Right ventricle myocardium superior (tissue), 1 donor: ENCODE measurements at places on chromosomes 5 and 9. TPM values are rescaled to one million over a fixed set of nuclear protein-coding genes. Genes with fewer than 3 reads are reported as not detected.

DNA sequence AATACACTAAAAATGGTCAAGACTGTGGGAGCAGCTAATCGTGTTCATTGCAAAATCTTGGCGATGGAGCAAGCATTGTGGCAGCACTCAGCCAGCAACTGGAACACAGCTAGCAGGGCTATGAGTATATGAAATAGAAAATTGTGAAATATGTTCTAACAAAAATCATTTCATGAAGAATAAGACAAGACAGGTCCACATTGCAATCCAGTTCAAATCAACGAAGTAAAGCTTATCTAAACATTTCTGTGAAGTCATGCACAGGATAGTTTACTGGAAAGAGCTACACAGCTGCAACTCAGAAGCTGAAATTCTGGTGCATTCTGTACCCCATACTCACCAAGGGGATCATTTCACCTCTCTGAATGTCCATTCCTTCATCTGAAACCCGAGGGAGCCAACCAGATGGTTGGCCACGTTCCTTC lies 5.3 kb upstream of the NFIL3 start:
- no peak for DNase-seq

DNA sequence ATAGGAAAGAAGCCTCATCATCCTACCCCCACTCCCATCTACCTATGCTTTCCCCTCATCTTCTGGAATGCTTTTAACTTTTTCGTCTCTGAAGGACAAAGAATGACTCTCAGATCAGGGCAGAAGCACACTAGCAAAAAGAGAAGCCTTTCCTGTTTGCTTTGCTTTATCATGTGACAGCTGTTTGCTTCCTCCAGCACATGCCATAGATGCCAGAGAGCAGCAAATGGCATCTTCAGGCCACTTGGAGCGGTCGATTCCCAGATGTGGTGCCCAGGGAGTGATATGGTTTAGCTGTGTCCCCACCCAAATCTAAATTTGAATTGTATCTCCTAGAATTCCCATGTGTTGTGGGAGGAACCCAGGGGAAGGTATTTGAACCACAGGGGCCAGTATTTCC lies 294.8 kb downstream of the GADD45G start:
- no peak for DNase-seq

GRCh38 chr5:5043346-5043745 lies 96.8 kb upstream of the ADAMTS16 start:
- no peak for DNase-seq

GRCh38 chr5:22734907-22735306 lies 118.2 kb downstream of the CDH12 start:
- no peak for DNase-seq

DNA sequence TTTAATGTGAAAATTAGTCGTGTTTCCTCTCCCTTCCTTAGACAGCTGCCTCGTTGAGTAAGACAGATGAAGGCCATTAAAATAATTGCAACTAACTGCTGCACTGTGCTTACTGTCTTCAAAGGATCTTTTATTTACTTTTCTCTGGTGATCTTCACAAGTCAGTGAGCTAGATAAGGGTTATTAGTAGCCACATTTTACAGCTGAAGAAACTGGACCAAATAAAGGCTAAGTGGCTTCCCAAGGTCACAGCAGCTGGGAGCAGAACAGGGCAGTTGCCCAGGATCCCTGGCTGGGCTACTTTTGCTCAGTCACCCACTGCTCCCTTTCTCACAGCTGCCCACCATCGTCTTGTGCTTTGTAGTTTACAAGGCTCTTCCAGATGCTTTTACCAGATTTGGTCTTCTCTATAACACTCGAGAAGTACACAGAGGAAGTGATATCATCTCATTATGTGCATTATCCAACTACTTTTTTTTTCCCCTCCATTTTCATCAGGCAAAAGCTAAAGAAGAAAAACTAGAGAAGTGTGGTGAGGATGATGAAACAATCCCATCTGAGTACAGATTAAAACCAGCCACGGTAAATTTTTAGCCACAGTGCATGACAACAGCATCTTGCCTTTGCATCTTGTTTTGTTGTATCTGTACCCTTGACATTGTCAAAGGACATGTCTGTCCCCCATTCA lies 61.8 kb downstream of the ERAP1 start:
- DNase-seq: no peak

GRCh38 chr5:139561655-139562451 lies 714 bp downstream of the UBE2D2 start:
- DNase-seq: peak; percentile 67

DNA sequence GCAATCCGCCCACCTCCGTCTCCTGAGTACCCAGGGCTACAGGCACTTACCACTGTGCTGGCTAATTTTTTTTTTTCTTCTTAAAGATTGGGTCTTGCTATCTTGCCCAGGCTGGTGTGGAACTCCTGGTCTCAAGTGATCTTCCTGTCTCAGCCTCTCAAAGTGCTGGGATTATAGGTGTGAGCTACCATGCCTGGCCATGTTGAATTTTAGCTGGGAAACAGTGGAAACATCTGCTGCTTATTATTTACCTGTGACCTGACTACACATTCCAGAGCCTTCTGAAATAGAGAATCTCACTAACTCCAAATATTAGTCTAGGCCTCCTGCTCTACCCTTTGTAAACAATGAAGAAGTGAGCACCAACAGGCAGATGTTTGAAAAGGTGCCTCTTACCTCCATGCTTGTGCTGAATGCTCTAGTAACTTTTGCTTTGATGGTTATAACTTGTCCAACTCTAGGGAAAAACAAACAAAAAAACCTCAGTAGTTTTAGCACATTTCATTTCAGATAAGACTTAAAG lies 22.5 kb downstream of the ACOT12 start:
- DNase-seq: no peak

DNA sequence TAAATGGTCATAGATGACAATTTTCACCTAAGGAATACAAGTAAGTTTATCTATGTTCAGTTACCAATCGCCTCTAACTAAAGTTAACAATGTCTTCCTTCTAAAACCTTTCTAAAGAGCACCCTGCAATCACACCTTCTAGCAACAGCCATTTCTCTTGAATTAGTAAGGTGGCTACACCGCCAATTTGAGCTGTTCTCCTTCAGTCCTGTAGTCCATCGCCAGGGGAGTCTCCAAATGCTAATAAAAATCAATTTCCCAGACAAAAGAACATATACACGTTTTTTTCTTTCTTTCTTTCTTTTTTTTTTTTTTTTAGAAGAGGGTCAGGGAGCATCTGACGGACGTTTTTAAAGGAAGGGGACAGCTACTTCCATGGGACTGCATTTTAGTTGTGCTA lies 729 bp upstream of the RORB start:
- no peak for DNase-seq

DNA sequence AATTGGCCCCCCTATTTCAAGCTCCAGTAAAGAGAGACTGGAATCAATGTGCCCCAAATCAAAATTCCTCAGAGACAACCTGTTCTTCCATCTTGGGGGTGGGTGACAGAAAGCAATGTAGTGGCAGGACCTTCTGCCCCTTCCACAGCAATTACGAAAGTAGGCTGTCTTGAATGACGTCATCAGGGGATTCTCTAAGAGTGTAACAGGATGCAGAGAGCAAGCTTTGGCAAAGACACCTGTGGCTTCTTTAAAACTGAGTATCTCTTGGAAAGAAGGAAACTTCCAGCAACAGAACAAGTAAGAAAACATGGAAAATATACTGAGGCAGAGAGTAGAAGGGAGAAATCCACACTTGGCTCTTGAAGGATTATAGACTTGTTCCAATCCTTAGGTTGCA lies 247.6 kb upstream of the PDE4D start:
- no peak for DNase-seq

SLC46A2 gene
- not detected for total RNA-seq

- DNase-seq: peak; percentile 42
These were observed at the start of gene CDH6 for GRCh38 chr5:31193591-31194467. Gene CDH6 (plus strand): TSS chr5:31193686. CDS start chr5:31267474, 73,788 bp downstream.

ANKH gene
- total RNA-seq: 144 TPM

DNA sequence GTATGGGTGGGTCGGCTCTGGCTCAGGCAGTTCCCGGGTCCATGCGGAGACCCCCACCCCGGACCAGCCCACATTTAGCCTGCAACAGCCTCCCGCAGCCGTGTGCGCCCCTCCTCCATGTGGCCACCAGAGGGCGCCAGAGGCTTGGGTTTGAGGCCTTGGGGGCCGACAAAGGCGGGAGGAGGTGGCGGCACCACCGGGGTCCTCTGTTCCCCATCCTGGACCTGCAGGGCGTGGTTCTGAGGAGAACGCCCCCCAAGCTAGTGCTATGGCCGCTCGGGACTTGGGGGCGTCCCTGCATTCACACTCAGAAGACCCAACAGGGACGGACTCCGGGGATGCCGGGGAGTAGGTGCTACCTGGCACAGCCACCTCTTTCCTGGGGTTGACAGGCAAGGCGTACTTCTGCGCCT lies 16.5 kb downstream of the ASS1 start:
- peak; percentile 71 for DNase-seq

- no peak for DNase-seq
These were observed 33.6 kb downstream of the TMOD1 start for GRCh38 chr9:97534961-97535594.

- peak; percentile 72 for DNase-seq
These were observed 11.0 kb downstream of the PLIN2 start for GRCh38 chr9:19116107-19116790.

SPOCK1 gene
- 19.6 TPM for total RNA-seq

PDE6A gene
- 0.08 TPM for total RNA-seq

TMEM252 gene
- total RNA-seq: not detected

DNA sequence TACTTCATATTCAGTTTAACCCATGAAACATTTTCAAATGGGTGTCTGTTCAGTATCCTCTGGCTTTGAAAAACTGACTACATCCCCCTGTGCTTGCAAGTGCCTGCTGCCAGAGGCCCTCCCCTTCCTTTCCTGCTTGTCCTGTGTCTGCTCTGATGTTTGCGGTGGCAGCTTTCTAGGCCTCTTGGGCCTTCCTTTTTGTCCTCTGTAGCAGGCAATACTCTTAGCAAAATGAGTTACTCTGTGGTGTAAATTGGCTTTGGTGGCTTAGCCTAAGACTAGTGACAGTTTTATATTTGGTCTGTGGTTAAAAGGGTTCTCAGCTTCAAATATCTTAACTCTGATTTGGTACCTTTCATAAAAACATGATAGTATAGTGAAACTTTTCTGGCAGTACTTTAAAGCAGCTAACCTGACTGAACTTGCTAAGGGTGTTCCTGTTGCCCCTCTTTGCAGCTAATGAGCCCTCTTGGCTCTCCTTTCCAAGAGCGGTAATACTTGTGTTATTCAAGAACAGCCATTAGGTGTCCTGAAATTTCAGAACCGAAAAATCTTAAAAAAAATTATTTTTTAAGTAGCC lies 76.6 kb downstream of the GOLM1 start:
- DNase-seq: no peak

DNA sequence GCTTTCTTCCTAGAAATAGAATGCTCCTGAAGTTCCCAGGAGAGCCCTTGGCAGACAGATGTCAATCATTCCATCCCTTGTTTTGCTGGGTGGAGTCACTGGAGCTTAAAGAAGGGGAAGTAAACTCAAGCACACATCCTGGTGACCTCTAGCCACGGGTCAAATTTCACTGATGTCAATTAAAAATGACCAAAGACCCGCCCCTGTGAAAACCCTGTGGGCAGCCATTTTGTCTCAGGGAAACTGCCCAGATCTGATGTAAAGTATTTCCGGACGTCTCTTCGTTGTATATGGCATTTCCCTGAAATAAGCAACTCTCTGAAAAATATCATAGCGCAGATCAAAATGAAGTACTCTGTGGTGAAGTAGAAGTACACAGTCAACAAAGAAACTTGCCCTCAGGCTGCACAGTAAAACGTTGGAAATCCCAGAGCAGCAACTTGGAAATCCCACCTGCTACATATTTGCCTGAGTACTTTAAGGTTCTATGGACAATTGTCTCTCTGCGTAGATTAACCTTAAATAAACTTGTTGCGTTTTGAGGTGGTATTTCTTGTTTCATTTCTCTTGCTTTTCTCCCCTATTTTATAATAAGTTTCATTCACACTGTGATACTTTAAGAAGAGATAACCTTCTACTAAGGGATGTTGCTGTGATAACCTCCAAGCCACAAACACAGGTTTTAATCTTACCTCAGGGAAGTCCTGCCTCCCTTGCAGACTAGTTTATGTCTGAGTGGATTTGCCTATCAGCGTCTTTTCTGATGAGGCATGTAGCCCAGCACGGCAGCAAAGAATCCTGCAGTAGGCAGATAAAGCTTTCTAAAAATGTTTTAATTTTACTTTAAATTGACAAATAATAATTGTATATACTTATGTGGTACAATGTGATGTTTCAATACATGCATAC lies 60.9 kb upstream of the PIP5K1B start:
- no peak for DNase-seq

DPYSL3 gene
- 20.5 TPM for total RNA-seq

DNA sequence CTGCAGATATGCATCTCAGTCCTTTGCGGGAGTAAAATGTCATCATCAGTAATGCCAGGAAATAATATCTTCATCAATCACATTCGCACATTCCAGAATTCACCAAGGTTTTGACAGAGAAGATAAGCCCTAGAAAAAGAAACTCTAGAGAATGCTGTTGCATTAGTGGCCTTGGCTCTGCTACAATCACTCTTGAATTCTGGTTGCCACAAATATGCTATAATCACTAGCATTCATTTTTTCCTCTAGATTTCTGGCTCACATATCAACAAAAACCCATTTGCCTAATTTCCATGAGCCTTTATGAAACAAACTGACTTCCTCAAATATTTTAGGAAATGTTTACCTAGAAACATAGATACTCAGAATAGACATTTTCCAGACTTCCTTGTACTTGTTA lies 653.4 kb downstream of the ANXA1 start:
- DNase-seq: no peak

SNCAIP gene
- total RNA-seq: 1.2 TPM

C7 gene
- total RNA-seq: 272 TPM

RNF208 gene
- 24.8 TPM for total RNA-seq
